ENCODE measurements at places on chromosomes 6 and 20.
A peak's percentile ranks its signal among the peaks of the same experiment; 100 is the strongest.

DNA sequence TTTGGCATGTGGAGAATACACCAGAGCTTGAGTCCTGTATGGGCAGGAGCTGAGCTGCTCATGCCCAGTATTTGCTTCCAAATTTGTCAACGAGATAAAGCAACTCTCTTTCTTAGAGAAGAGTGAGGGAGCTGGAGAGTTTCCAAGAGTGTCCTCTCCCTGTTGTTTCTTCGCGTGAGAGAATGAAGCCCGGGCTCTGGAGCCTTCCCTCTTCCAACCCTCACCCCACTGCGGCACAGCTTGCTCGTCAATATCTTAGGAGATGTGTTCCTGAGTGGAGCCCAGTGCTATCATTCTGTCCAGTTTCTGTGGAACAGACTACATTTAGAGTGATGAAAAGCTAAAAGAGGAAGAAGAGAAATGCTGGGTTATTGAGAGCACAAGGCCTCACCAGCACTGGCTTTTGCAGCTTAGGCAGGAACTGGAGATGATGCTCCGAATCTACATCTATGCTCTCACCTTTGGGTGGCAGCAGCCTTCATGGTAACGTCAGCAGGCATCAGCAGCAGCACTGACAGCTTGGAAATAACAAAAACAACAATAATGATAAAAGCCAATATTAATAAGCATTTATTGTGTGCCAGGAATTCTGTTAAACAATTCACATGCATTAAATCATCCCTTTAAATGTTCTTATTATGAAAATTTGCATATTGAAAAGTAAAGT, 66.5 kb upstream of the TFB1M start:
- DNase-seq = no peak

DNA sequence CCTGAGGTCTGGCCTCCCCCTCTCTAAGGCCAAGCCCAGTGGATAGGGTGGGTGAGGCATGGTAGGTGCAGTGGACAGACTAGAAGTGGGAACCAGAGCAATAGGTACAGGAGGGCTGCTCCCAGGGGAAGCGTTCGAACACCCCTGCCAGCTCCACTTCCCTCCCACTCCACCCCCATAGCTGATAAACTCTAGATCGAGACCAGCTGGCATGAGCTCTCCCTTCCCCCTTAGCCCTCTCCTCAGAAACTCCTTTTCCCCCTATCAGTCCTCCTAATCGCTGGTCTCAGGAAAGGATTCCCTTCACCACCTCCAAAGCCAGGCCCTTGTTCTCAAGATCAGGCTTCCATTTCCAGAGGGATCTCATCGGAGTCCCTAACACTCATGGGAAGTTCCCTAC, 6.0 kb upstream of the FAM83C start:
- no peak for DNase-seq

GRCh38 chr6:45870531-45870930, 145.1 kb downstream of the CLIC5 start:
- DNase-seq = no peak

- DNase-seq = no peak
Measured at GRCh38 chr6:2351807-2352431, 106.5 kb upstream of the GMDS start.

DNA sequence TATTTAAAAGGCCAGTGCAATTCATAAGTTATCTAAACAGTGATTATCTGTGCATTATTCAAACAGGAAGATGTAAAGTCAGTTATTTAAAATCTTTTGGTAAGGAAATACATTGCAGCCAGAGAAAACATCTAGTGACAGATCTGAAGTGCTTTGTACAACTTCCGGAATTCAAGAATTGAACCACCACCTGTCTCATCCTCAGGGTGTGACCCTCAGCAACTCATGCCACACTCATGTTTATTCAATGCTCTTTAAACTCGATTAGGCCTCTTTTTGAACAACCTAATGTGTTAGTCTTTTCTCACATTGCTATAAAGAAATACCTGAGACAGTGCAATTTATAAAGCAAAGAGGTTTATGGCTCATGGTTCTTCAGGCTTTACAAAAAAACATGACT, 62.6 kb upstream of the GGTLC1 start:
- no peak for DNase-seq

GRCh38 chr20:58810116-58810878, 40.4 kb downstream of the GNAS-AS1 start:
- DNase-seq = no peak

GRCh38 chr6:158905277-158905676, 86.1 kb upstream of the EZR start:
- no peak for DNase-seq

GRCh38 chr6:16706029-16706428, 55.2 kb downstream of the ATXN1 start:
- DNase-seq = no peak

- DNase-seq = no peak
Measured at GRCh38 chr6:4788953-4789584, 12.9 kb downstream of the CDYL start.

DNA sequence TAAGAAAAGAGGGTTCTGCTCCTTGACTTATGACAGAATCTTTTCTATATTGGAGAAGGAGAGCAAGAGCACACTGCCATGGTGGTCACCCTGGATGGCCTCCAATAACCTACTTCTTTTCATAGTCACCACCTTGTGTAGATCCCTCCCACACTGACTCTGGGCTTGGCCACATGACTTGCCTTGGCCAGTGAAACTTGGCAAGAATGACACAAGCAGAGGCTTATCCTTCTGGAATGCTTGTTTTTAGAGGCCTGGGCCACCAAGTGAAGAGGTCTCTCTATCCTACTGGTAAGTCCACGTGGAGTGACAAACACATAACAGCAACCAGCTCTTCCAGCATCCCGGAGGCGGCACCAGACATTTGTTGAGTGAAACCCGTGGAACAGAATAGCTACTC, 349.4 kb upstream of the JARID2 start:
- no peak for DNase-seq

GRCh38 chr6:32947552-32948465, 5.1 kb downstream of the HLA-DMA start:
- no peak for DNase-seq

GRCh38 chr6:24780206-24780605, 5.5 kb downstream of the GMNN start:
- DNase-seq = no peak

- DNase-seq = peak; percentile 94
Measured at GRCh38 chr20:62182469-62183425, at the start of gene MTG2. TSS of gene MTG2 (plus strand) at chr20:62183028. CDS start at chr20:62193421, 10,393 bp downstream.

GRCh38 chr6:38944655-38945279, 103.8 kb upstream of the GLP1R start:
- DNase-seq = no peak

GRCh38 chr6:92559611-92560010, 859.7 kb downstream of the EPHA7 start:
- no peak for DNase-seq

DNA sequence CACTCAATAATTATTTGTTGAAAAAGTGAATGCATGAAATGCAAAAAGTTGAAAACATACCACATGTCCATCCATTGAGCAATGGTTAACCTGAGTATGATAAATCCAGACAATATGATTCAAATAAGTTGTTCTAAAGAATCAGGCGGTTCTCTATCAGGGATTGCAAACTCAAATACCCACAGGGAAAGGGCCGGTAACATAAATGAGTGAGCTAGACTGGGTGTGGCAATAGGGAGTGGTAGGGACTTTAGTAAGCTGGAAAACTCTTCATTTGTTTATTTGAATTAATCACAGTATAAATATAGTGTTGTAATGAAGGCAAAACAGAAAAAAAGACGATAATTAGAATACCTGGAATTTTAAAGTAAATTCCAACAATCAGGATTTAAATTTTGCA, 106.3 kb downstream of the BCAS1 start:
- DNase-seq = no peak

- no peak for DNase-seq
Measured at GRCh38 chr20:39547546-39548408, 585.6 kb downstream of the DHX35 start.

DNA sequence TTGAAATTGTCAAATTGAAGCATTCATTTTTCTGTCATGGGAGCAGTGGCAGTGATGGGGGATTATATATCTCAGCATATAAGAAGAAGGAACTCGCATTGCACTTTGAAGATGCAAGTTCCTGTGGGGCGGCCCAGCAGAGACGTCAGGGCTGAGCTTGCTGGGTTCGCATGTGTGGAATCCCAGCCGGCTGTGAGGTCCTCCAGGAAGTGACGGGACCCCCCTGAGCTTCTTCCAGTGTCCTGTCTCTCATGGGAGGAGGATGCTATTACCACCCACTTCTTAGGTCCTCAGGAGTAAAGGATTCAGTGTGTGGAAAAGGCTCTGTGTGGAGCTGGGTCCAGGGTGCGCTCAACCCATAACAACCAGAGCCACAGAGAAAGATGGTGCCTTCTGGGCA, 201.2 kb downstream of the CDH4 start:
- no peak for DNase-seq

DNA sequence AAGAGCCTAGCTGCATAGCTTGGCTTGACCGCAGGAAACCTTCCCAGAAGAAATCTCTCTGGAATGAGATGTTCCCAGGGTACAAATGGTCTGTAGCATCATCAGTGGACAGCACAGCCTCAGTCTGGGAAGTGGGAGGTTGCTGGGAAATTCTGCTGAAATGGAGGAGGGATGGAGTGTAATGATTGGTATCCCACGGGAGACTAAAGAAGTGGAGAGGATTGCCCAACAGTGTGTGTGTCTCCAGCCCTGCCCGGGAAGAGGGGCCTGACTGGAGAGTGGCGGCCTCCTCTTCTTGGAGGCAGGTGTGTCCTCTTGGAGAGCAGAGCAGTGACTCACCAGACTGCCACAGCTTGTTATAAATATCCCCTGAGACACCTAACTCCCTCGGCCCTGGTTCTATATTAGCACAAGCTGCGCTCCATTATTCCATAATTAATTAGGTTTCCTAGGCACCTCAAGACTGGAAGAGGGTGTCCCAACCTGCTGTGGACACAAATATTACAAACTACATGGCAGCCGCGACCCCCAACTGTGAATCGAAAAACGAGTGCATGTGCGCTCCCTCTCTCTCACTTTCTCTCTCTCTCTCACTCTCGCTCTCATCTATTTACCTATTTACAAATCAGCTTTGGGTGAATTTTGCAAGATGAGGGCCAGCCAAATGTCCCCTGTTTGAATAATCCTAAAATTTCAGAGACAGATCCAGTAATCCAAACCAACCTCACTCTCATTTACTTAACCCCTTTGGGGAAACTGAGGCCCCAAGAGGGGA, 68.8 kb downstream of the FGD2 start:
- no peak for DNase-seq

GRCh38 chr20:44576297-44576696, 6.1 kb upstream of the PKIG start:
- no peak for DNase-seq

DNA sequence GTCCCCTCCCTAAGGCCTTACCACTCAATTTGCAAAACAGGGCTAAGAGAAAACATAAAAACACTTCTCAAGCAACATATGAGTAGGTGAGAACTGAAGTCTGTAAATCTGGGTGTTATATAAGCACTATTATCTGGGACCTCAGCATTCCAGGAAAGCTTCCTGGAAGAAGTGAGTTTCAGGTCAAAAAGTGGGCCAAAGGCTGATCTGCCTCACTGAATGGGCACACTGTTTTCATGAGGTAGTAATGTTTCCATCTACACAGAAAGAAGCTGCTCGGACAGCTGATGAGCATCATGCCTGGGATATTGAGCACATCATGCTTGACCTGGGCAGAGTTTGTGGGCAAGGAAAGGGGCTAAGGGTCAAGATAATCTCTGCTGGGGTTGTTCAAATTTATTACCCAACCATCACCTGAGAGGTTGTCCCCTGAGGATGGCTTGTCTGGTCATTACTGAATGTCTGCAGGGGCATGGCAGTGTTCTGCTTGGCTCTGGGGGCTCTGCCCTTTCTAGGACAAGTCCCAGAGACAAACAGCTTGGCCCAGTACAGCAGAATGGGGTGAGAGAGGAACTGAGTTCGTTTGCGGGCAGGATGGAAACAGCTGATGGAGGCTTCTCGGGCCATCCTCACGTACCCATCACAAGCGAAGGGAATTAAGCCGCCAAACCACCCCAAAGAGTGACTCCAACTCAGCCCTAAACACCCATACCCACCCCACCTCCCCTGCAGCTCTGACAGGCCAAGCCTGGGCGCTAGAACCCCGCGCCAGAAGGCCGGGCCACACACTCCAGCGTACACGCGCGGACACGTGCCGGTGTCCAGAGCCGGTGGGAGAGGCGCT, 1.2 kb upstream of the SYNJ2 start:
- no peak for DNase-seq

DNA sequence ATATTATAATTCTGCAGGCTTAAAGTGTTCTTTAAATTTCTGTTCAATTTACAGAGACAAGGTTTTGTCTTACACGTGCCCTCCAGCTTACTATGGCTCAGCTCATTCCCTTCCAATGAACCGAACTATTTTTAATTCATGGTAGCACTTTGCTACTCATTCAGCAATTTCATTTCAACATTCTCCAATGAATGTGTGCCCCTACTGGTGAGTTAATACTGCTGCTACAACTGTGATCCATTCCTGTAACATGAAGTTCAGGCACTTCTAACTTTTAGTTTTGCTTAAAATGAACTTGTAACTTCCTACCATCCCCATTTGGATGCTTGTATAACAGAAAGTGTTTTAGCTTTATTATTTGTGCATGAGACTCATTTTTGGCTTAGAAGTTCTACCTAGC, 99.7 kb downstream of the F13A1 start:
- DNase-seq = no peak

GRCh38 chr20:25984933-25985332, 288.3 kb upstream of the ZNF337 start:
- no peak for DNase-seq

- no peak for DNase-seq
Measured at GRCh38 chr6:9834233-9834632, 580.6 kb downstream of the TFAP2A start.

DNA sequence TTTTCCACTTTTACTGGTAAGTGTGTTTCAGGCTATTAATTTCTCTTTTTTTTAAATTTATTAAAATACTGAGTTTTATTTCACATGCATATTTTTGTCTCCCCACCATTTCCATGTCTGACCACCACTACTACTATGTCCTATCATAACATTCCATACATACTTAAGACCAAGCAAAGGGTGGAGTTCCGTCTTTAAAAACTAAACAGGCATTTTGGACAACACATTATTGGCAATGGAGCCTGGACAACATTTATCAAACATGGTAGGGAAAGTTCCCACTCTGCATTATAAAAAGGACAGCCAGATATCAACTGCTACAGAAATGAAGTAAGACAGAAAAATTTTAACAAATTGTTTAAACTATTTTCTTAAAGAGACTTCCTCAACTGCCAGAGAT, 91.9 kb downstream of the LMBRD1 start:
- DNase-seq = no peak

DNA sequence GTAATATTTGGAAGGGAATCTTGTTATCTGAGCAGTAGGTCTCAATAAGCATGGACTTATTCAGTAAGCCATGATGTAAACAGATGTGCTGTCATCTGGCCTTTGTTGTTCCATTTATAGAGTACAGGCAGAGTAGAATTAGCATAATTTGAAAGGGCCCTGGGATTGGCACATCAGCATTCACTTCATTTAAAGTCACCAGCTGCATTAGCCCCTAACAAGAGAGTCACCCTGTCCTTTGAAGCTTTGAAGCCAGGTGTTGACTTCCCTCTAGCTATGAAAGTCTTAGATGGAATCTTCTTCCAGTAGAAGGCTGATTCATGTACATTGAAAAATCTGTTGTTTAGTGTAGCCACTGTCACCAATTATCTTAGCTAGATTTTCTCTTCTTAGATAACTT, 95.9 kb downstream of the ANKRD6 start:
- DNase-seq = no peak

GRCh38 chr20:59781226-59781625, 152.2 kb downstream of the SYCP2 start:
- no peak for DNase-seq

Data from NCI-H774 (cell line).